ENCODE measurements at places on chromosomes 3 and 15.

- DNase-seq, result no peak
Observed at GRCh38 chr3:6492306-6492705, 368.6 kb upstream of the GRM7 start.

DNA sequence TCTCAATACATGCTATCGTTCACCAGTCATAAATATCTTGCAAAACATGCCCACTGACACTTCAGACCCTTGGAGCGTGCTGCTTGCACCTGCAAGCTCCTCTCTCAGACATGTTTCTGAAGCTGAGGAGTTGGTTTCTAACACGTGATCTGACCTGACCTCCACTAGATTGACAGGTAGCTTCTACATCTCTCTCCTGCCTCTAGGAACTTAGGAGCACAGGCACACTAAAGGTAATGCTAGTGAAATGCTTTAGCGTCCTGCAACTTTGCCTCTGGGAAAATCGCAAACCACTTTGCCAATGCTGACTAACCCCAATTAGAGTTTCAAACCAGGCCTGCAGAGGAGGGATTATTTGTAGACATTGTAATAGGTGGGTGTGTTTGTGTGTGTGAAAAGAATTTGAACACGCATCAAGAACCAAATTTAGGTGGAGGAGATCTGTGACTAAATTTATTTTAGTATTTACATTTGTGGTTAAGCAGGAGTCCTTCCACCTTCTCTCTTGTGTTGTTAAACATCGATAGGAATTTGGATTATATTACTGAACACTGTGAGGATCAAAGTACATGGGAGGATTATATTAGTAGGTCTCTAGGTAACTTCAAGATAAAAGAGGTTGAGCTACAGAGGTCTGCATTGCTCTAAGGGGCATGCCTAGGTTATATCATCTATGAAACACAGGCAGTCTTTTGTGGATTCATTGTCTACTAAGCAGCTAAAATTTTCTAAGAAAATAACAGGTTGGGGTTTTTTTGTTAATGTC, 86.7 kb upstream of the ZBED2 start:
- DNase-seq, result no peak

GRCh38 chr3:115822579-115822978, 199.3 kb downstream of the GAP43 start:
- no peak for DNase-seq

- DNase-seq, result no peak
Observed at GRCh38 chr3:182814419-182815062, 21.2 kb downstream of the ATP11B start.

DNA sequence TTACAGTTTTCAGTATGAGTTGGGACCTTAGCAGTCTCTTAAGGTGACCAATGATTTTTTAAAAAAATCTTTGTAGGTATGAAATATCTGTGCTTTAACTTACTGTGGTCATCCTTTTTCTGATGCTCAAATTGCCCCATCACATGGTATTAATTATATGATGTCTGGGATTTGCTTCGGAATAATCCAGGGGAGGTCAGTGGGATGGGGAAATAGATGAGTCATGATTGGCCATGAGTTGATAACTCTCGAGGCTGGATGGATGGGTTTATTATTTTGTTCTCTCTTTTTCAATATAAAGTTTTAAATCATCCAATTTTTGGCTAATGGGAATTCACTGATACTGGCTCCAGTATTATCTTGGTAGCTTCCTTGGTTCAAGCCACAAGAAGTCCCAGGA, 370.3 kb upstream of the TPM1 start:
- DNase-seq, result no peak

- no peak for DNase-seq
Observed at GRCh38 chr3:195717852-195718476, 2.8 kb upstream of the MUC20 start.

- DNase-seq, result peak; percentile 0
Observed at GRCh38 chr3:23035927-23036640, 167.0 kb upstream of the UBE2E2 start.

GRCh38 chr3:116263842-116264545, 181.3 kb downstream of the LSAMP start:
- DNase-seq, result no peak

DNA sequence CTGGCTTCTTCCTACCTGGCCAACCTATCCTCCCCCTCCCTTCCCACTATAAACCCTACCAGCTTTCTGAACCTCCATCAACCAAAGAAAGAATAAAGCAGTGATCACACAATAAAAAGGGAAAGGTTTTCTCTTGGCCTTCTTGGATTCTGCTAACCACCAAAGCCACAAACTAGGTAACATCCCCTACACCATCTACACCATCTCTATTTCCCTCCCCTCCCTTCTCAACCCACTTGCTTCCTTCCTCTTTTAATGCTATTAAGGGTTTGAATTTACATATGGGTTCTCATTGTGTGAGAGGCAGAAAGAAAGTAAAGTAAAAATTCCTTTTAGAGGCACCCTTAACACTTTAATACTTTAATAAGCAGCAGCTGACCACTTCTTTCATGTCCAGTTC, 25.8 kb upstream of the RSL24D1 start:
- DNase-seq, result no peak

- no peak for DNase-seq
Observed at GRCh38 chr3:133424937-133425869, 25.3 kb downstream of the BFSP2 start.

- DNase-seq, result no peak
Observed at GRCh38 chr3:12902181-12902999, 61.0 kb upstream of the RPL32 start.

DNA sequence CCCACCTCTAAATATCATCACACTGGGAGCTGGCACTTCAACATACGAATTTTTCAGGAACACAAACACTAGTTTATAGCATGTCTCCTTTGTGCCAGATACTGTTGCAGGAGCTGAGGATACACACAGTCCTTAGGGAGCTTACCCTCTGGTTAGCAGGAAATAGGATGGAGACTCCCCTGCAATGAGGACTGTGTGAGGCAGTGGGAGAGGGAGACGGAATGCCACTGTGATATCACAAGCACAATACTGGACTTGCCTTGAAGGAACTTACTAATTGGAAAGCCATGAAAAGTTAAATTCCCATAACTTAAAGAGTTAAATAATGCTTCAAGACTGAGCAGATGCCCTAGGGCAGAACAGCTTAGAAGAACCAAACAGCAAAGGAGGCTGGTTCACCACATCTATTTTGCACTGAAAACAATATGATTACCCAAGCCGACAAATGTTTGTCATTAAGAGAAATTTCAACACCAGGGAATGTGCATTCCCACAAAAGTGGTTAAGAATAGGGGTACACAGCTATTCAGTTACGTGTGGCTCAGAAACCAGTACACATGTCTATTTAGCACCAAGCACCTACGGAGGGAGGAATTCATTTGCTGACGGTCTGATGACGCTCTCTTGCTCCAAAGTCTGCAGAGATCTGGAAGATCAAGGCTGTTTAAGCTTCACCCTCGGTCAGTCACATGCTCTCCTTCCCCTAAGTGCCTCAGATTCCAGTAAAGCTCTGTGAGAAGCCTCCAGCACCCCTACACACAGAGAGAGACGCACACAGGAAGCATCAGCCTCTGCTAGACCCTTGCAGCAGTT, 5.2 kb downstream of the TBC1D2B start:
- DNase-seq, result peak; percentile 38

DNA sequence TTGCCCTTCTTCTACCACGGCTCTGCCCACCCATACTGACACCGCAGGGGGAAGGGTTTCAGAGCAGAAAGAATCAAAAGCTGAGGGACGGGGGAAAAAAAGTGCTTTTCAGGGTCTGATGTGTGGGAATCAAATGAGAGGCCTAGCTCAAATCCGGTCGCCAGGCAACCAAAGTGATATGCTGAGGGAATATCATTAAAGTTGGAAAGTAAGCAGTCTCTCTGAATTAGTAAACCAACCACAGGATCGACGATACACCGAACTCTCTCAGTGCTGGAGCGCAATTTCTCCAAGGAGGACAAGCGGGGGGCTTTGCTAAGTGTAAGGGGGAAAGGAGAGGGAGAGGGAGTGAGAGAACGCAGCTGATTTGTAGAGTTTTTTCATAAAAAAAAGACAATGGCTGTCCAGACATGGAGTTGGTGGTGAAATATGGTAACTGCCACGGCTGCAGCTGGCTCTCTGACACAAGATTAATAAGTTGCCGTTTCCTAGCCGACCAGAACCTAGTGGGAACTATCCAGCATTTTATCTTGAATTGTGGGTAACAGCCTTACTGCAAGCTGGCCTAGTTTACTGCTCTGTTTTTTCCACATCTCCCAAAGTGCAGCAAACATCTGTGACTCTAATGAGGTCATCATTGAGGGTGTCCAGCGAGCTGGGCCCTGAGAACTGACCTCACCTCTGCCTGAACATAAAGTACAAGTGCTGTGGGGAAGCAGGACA, 530.2 kb downstream of the SOX2 start:
- DNase-seq, result peak; percentile 46

GRCh38 chr15:43541785-43542184, 24.4 kb downstream of the MAP1A start:
- DNase-seq, result no peak

DNA sequence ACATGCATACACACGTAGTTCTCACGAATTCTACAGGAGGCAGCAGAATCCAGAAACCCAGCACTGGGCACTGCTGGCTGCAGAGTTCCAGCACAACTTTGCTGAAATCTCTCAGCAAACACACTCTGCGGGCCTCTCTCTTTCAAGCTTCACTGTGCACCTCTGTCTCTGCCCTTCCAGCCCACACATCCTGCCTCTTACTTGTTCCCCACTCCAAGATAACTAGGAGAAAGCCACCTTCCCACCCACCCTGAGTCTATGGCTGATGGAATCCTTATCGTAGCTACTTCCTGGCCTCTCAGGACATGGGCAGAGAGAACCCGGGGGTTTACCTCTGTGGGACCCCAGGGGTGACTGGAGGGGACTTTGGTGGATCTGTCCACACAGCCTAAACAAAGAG, 11.9 kb downstream of the ANP32A start:
- DNase-seq, result no peak

DNA sequence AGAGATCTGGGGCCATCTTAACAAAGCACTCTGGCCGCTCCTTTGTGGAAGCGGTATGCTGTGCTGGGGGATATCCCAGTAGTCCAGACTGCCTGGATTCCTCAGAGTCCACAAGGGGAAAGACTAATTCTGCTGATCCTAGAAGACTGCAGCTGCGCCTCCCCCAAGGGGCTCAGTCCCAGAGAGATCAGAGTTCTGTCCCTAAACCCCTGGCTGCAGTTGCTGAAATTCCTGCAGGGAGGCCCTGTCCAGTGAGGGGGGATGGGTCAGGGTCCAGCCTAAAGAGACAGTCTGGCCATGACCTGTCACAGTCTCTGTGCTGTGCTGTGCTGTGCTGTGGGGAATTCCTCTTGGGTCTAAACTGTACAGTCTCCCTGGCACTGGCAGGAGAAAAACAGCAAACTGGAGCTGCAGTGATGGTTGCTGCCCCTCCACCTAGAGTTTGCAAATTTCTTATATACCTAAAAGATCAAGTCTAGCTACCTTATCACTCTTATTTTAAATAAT, 575.1 kb upstream of the UBE2E2 start:
- DNase-seq, result no peak

DNA sequence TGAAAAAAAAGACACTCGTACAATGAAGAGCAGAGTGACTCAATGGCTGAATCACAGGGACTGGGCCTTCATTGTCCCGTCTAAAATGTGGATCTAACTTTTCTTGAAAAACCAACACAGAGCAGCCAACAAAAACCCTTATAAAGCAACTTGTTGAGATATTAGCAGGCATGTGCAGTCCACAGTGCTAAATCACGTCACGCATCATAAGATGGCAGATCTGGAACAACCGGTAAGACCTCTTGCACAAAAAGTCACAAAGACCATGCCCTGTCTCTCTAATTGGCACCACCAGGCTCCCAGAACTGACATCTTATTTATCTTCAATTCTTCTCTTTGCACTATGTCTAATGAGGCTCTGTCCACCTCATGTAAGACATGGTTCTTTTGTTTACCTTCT, 177.0 kb downstream of the MAGI1 start:
- no peak for DNase-seq

DNA sequence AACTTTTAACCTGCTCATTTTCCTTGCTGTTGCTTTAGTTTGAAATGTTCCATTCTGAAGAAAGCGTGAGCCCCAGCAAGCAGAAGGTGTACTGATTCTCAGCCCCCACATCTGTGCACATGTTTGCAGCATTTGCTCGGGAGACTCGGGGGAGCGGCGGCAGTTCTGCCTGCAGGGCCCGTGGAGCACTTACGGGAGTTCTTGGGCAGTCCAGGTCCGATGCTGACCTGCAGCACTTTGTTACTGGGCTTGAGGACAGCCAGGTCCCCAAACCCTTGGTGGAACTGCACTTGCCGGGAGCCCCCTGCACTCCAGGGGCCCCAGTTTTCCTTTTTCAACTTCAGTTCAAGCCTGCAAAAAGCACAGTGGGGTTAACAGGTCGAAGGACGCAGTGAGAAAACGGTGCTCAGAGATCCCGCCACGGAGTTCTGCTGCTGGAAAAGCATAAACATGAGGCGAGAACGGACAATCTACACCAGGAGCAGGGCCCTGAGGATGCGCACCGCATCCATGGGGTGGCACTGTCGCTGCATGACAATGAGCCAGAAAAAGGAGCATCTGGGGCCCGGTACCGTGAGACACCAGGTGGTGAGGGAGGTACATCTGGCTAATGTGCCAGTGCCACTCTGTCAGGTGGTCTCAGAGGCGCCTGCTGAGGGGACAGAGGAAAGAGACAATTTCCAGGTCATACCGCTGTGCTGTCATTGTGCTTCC, 45.6 kb upstream of the LDHAL6B start:
- DNase-seq, result peak; percentile 94

GRCh38 chr3:184227481-184227935, 1.9 kb upstream of the VWA5B2 start:
- DNase-seq, result peak; percentile 72

DNA sequence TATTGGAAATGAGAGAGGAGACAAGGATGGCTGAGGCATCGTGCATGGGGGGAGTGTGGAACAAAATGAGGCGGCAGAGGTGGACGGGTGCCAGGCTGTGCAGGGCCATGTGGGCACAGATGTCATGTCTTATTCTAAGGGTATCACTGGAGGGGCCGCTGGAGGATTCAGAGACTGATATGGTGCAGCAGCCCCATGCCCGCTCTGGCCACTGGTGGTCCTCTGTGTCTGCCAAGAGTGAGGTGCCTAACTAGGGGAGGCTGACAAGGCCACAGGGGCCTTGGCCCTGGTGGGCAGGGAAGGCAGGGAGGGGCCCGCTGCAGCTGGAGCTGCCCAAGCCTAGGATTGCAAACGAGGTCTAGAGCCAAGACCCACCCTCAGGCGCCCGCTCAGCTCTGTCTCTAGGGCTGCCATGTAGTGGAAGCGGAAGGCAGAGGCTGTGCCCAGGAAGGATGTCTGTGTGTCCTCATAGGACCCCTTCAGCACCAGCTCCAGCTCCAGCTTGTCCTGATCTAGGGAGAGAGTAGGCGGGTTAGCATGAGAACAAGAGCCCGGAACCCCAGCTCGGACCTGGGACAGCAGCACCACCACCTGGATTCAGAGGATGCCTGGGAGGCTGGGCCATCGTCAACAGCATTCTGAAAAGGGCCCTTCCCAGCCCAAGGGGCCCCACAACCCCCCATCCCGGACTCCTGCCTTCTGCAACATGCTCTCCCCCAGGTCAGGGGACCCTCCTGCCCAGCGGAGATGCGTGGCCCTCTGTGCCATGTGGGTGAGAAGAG, 11.3 kb downstream of the PLA2G4D start:
- no peak for DNase-seq
